Activated CD8-positive, alpha-beta T cell treated with anti-CD3 and anti-CD28 coated beads, Interleukin-2, amount 10 ng/mL, durations not matched to agents 7 days and 5 days (primary cell): ENCODE measurements at places on chromosomes 2 and 18. TPM values are rescaled to one million over a fixed set of nuclear protein-coding genes. Genes with fewer than 3 reads are reported as not detected.

Gene UBXN2A
- total RNA-seq = 14.3 TPM

Gene MYO1B
- total RNA-seq = 2.6 TPM

Gene DUSP19
- 0.39 TPM for total RNA-seq

Gene KLHL41
- total RNA-seq = not detected

Gene REEP1
- not detected for total RNA-seq

Gene ATIC
- 182 TPM for total RNA-seq

Gene HOXD12
- total RNA-seq = not detected

Gene CCDC68
- total RNA-seq = not detected

Gene SERPINB4
- total RNA-seq = not detected

Gene ANKRD30B
- total RNA-seq = not detected

Gene CD207
- not detected for total RNA-seq

Gene UGT1A5
- total RNA-seq = not detected

Gene GRHL1
- total RNA-seq = 0.57 TPM
